ENCODE measurements at places on chromosomes 3 and 15. TPM values are rescaled to one million over a fixed set of nuclear protein-coding genes. Genes with fewer than 3 reads are reported as not detected.

The IMPG2 gene
- total RNA-seq: not detected

The ETV5 gene
- 39.6 TPM for total RNA-seq

The HHLA2 gene
- total RNA-seq: 2.2 TPM

The FHIT gene
- total RNA-seq: not detected

The SCG3 gene
- not detected for total RNA-seq

The BBS4 gene
- total RNA-seq: 13.5 TPM

The LRRC31 gene
- 0.48 TPM for total RNA-seq

The GOLGA6B gene
- total RNA-seq: not detected

The COL6A5 gene
- total RNA-seq: not detected

The ZWILCH gene
- total RNA-seq: 15.4 TPM

The HESX1 gene
- 0.47 TPM for total RNA-seq

The GCSAM gene
- not detected for total RNA-seq

The TMEM45A gene
- 0.65 TPM for total RNA-seq

The SKOR1 gene
- total RNA-seq: 0.18 TPM

The NANOGP8 gene
- total RNA-seq: not detected

The ACP3 gene
- 4.0 TPM for total RNA-seq

The DAZL gene
- total RNA-seq: not detected

The ABCC5 gene
- 4.8 TPM for total RNA-seq

The KLF15 gene
- total RNA-seq: 8.2 TPM

The SLC22A14 gene
- not detected for total RNA-seq

The SCG5 gene
- total RNA-seq: 0.37 TPM

The NOX5 gene
- not detected for total RNA-seq

The ARPP21 gene
- total RNA-seq: not detected

The GPR171 gene
- not detected for total RNA-seq

The XIRP1 gene
- total RNA-seq: not detected

The HTR3E gene
- total RNA-seq: not detected

The SLC22A13 gene
- total RNA-seq: 0.26 TPM

The IQCF5 gene
- not detected for total RNA-seq

The LZTFL1 gene
- 6.4 TPM for total RNA-seq

The MITF gene
- total RNA-seq: not detected

The TMEM212 gene
- total RNA-seq: 0.05 TPM

The UTS2B gene
- total RNA-seq: 0.08 TPM

The KY gene
- total RNA-seq: not detected

The CTXN2 gene
- not detected for total RNA-seq

The ILDR1 gene
- total RNA-seq: 7.4 TPM

The CCDC54 gene
- total RNA-seq: not detected

The NFKBIZ gene
- total RNA-seq: 53.2 TPM

The PLOD2 gene
- 9.9 TPM for total RNA-seq

The EPB42 gene
- total RNA-seq: not detected

The ITIH1 gene
- total RNA-seq: 0.08 TPM

The MNS1 gene
- total RNA-seq: 6.8 TPM

The RAB27A gene
- 0.63 TPM for total RNA-seq

The RFTN1 gene
- total RNA-seq: not detected

The SNX22 gene
- 0.18 TPM for total RNA-seq

The PSMD2 gene
- total RNA-seq: 306 TPM

The LCTL gene
- not detected for total RNA-seq

The ZFAND6 gene
- 113 TPM for total RNA-seq

Data from HT-29 (cell line).